ENCODE measurements at places on chromosomes 4 and X. TPM values are rescaled to one million over a fixed set of nuclear protein-coding genes. Genes with fewer than 3 reads are reported as not detected.

BBS12 gene
- total RNA-seq, result 2.6 TPM

UGT2B11 gene
- 0.11 TPM for total RNA-seq

AMBN gene
- total RNA-seq, result not detected

SPANXA1 gene
- total RNA-seq, result 0.24 TPM

ATP7A gene
- 3.0 TPM for total RNA-seq

RNF150 gene
- total RNA-seq, result 0.26 TPM

NDP gene
- total RNA-seq, result not detected

CFAP47 gene
- total RNA-seq, result not detected

CCDC110 gene
- not detected for total RNA-seq

ADGRG4 gene
- total RNA-seq, result not detected

POU4F2 gene
- not detected for total RNA-seq

ASIC5 gene
- total RNA-seq, result not detected

P2RY4 gene
- not detected for total RNA-seq

IL15 gene
- total RNA-seq, result 15.6 TPM

GLRA3 gene
- not detected for total RNA-seq

HPF1 gene
- total RNA-seq, result 14.6 TPM

TEX13D gene
- not detected for total RNA-seq

UCP1 gene
- 0.14 TPM for total RNA-seq

RBMXL3 gene
- not detected for total RNA-seq

CEP44 gene
- total RNA-seq, result 5.5 TPM

REELD1 gene
- not detected for total RNA-seq

P2RY10 gene
- total RNA-seq, result not detected

STOX2 gene
- 2.3 TPM for total RNA-seq

FAAH2 gene
- total RNA-seq, result 0.54 TPM

ETDA gene
- not detected for total RNA-seq

AFM gene
- total RNA-seq, result not detected

ENPEP gene
- 0.06 TPM for total RNA-seq

BEX5 gene
- not detected for total RNA-seq

ZCCHC18 gene
- 0.09 TPM for total RNA-seq

LINC00632 gene
- total RNA-seq, result 1.6 TPM

ACOX3 gene
- total RNA-seq, result 9.6 TPM

HELT gene
- not detected for total RNA-seq

PHF8 gene
- 13.7 TPM for total RNA-seq

GAGE12E gene
- not detected for total RNA-seq

GUCY1B1 gene
- total RNA-seq, result 0.30 TPM

SPANXD gene
- total RNA-seq, result not detected

WAS gene
- 0.52 TPM for total RNA-seq

MTMR8 gene
- total RNA-seq, result 0.50 TPM

FRAS1 gene
- total RNA-seq, result 2.5 TPM

MXRA5 gene
- not detected for total RNA-seq

UGT2A1 gene
- not detected for total RNA-seq

CTAG1B gene
- not detected for total RNA-seq

C4orf36 gene
- total RNA-seq, result 1.6 TPM

ZMAT1 gene
- 0.06 TPM for total RNA-seq

NRK gene
- total RNA-seq, result not detected

TLR7 gene
- not detected for total RNA-seq

All from A549 treated with AZD2906 at 1 μM for 4 hours (cell line).